ENCODE measurements at places on chromosomes 2 and 18.

- no peak for ATAC-seq
Measured at GRCh38 chr2:871926-872680, 78.5 kb upstream of the SNTG2 start.

- no peak for ATAC-seq
Measured at GRCh38 chr18:37393945-37394609, 171.5 kb downstream of the CELF4 start.

- peak; percentile 37 for ATAC-seq
Measured at GRCh38 chr2:8481463-8482009, 200.3 kb upstream of the ID2 start.

- no peak for ATAC-seq
Measured at GRCh38 chr2:220077488-220077887, 450.1 kb downstream of the SLC4A3 start.

GRCh38 chr2:221529177-221529942, 42.7 kb downstream of the EPHA4 start:
- no peak for ATAC-seq

GRCh38 chr2:240579771-240580614, 6.5 kb upstream of the CAPN10 start:
- peak; percentile 92 for ATAC-seq

DNA sequence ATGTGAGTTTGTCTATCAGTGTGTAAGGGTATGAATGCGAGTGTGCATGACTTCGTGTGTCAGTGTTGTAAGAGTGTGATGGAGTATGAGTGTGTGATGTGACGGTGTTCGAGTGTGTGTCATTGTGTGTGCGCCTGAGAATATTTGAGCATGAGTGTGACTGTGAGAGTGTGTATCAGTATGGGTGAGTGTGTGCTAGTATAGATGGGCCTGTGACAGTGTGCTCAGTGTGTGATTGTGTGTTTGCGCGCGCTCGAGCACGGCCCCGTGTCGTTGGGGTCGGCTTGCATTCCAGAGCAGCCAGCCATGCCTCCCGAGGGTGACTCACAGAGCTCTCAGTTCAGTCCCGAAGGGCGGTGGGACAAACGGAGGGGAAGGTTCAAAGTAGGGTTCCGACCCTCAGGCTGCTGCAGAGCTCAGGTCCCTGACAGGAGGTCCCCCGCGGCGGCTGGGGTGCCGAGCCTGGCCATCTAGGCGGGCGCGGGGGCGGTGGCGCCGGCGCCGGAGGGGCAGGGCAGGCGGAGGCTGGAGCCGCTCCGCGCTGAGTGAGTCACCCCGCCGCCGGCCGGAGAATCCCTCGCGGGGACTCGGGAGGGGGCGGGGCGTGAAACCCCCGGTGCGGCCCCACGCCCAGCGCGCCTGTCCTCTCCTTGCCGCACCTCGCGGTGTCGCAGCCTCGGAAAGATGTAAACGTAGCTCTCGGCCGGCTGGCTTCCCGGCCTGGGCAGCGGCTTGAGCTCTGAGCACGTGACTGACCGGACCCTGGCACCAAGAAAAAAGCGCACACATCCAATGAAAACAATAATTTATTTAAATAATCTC, 3.8 kb downstream of the DLX2 start:
- peak; percentile 4 for ATAC-seq

DNA sequence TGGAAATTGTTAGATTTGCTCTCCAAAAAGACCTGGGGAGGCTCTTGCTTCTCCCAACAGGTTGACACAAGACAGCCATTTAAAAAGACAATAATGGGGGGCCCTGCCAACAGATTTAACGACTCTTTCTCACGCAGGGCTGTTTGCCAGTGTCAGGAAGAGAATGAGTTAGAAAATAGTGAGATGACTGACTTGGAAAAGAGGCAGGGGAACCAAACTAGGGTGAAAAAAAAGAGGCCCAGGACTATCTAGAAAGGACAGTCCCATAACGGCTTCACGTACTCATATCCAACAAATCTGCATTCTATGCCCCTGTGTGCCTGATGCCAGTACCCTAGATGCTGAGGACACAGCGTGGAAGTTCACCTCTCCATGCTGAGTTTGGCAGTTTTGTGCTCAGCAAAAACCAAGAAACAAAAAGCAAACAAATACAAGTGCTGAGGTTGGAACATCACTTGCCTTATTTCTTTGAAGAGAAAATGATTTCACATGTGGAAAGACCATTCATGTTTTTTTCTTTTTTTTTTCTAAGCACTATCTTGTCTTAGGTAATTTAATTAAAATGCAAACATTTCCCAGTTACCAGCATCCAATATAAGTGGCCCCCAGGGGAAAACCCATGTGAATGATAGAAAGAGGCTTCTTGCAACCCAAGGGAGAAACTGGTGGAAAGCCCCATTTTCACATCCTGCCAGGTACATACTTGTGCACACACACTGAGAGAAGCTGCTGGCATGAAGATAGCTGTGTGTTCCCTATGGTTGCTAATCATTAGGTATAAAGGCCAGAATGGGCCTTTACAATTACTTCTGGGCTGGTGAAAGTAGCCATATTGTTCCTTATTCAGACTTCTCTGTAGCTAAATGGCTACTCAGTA, 10.6 kb upstream of the WIPF1 start:
- peak; percentile 78 for ATAC-seq

DNA sequence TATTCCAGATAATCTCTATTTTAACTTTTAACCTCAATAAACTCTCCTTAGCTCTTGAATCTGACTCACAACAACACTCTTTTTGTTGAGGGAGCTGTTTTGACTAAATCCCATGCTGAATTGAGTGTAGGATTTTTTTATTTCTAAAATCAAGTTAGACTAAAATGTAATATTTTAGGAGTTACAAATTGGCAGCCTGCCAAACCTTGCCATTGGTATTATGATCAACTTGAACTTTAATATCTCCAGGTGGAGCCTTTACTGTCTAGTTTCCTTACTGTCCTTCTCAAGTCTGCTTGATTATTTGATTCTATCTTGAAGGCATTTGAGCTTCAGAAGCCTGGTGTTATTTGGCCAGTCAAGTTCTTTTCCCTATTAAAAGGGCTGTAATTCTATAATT, 8.7 kb downstream of the PIKFYVE start:
- ATAC-seq = no peak

GRCh38 chr2:217477583-217477982, 525.2 kb downstream of the TNS1 start:
- ATAC-seq = no peak

DNA sequence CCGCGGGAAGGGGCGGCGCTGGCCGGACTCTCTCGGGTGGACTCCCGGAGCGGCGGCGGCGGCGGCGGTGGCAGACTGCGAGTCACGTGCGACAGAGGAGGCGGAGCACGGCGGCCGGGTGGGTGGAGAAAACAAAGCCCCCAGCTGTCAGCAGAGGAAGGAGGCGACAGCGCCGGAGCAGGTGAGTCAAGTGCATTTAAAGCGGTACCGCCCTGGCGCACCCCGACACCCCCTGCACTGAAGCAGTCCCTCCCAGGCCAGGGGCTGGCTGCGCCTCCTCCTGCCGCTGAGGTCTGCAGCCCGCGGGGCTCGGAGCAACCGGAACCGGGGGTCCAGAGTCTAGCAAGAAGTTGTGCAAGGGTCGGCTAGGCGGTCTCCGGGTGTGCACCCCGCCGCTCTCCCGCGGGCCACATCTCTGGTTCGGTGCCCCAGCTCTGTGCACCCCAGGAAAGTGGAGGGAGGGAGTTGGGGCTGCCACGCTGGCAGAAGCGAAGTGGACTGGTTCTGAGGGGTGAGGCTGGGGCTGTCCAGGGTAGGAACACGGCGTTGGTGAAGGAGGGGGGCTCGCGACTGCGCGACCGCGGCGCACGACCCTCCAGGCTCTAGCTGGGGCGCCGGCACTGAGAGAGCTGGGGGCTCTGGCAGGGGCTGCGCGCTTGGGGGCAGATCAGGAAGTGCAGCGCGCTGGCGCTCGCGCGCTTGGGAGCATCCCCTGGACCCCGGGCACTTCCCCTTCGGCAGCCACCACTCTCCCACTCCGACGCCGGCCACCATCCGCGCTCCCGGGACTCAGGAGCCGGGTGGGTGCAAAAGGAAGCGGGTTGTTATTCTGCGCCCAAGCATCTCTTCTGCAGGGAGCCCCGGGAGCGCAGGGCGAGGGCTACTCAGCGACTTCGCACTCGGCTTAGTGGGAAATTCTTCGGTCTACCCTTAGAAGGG, 64.0 kb upstream of the MAPRE2 start:
- ATAC-seq = peak; percentile 67

- ATAC-seq = no peak
Measured at GRCh38 chr2:207434306-207434705, 95.5 kb upstream of the CREB1 start.

GRCh38 chr18:55477860-55478581, 110.0 kb downstream of the TCF4 start:
- no peak for ATAC-seq

All from activated CD4-positive, CD25-positive, alpha-beta regulatory T cell treated with anti-CD3 and anti-CD28 coated beads, Interleukin-2, amount 50 U/mL, for 24 hours (primary cell).